ENCODE measurements at places on chromosomes 5 and 9. TPM values are rescaled to one million over a fixed set of nuclear protein-coding genes. Genes with fewer than 3 reads are reported as not detected.

SLC34A1 gene
- total RNA-seq = not detected

BNC2 gene
- not detected for total RNA-seq

GLIPR2 gene
- 0.75 TPM for total RNA-seq

NR4A3 gene
- total RNA-seq = 0.45 TPM

EQTN gene
- not detected for total RNA-seq

NTRK2 gene
- total RNA-seq = not detected

TTC23L gene
- total RNA-seq = not detected

FAM53C gene
- 62.8 TPM for total RNA-seq

IFNA16 gene
- total RNA-seq = not detected

GRM6 gene
- not detected for total RNA-seq

CCDC183 gene
- total RNA-seq = 1.6 TPM

DIMT1 gene
- 48.6 TPM for total RNA-seq

ENTR1 gene
- 116 TPM for total RNA-seq

GMCL2 gene
- total RNA-seq = not detected

RETREG1 gene
- not detected for total RNA-seq

LOX gene
- total RNA-seq = not detected

LHFPL2 gene
- total RNA-seq = 4.8 TPM

CSF1R gene
- not detected for total RNA-seq

MACIR gene
- 1.9 TPM for total RNA-seq

C9orf153 gene
- total RNA-seq = not detected

PLEKHG4B gene
- not detected for total RNA-seq

OGN gene
- total RNA-seq = 16.4 TPM

TSLP gene
- not detected for total RNA-seq

IL31RA gene
- total RNA-seq = not detected

PRDM9 gene
- total RNA-seq = not detected

LVRN gene
- total RNA-seq = 0.11 TPM

OTULINL gene
- not detected for total RNA-seq

ANXA2R gene
- 15.3 TPM for total RNA-seq

PCDHGC4 gene
- total RNA-seq = 7.0 TPM

PCDHGB1 gene
- total RNA-seq = 15.3 TPM

PCDHB13 gene
- total RNA-seq = 0.69 TPM

F2RL1 gene
- total RNA-seq = not detected

ODF2 gene
- 69.5 TPM for total RNA-seq

KDM3B gene
- total RNA-seq = 56.3 TPM

LRRC19 gene
- not detected for total RNA-seq

ELAVL2 gene
- total RNA-seq = not detected

TSSK1B gene
- not detected for total RNA-seq

BHMT gene
- not detected for total RNA-seq

PRSS3 gene
- 0.40 TPM for total RNA-seq

NR5A1 gene
- not detected for total RNA-seq

ENHO gene
- 14.1 TPM for total RNA-seq

PRRX2 gene
- total RNA-seq = not detected

RNF183 gene
- total RNA-seq = not detected

FAM221B gene
- total RNA-seq = not detected

RFESD gene
- 6.8 TPM for total RNA-seq

GPR151 gene
- not detected for total RNA-seq

HTR1A gene
- not detected for total RNA-seq

DDX4 gene
- total RNA-seq = not detected

CXCL14 gene
- not detected for total RNA-seq

PTPDC1 gene
- 1.5 TPM for total RNA-seq

LCN9 gene
- not detected for total RNA-seq

CCNJL gene
- total RNA-seq = not detected

PDE4D gene
- total RNA-seq = 36.0 TPM
